ENCODE measurements at places on chromosomes 1 and 21.

DNA sequence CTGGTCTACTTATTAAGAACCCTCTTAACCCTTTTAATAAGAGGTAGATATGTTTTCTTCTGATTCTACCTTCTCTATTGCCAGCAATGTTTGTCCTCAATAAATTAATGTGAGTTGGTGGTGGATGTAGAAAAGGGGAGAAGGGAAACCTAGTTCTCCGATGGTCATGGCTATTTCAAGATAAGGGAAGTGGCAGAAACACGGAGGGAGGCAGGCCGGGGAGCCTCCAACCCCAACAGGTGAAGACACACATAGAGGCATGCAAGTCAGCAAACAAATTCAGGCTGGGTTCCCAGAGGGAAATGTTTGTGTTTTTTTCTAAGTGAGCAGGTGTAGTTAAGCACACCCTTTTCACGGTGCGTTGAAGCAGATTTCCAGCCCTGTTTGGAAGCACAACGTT, 31.0 kb upstream of the CLDN14 start:
- DNase-seq: no peak

DNA sequence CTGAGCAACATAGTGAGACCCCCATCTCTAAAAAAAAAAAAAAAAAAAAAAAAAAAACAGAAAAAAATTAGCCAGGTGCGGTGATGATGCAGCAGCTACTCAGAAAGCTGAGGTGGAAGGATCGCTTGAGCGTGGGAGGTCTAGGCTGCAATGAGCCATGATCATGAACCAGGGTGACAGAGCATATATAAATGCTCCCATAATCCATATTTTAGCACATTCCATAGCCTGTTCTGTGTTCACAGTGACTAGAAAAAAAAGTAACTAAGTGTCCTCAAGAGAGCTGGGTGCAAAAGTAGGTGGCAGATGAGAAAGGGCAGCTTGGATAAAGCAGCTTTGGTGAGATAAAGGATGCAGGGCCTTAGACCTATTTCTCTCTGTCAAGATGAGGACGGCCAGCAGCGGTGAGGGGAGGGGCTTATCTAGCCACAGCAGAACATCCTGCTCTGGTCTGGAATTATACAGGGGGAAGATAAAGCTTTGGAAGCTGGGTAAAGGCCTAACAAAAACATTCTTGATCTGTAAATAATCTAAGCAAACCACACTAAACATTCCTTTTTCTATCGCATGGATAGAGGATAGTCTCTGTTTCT, 205.3 kb downstream of the DAB1 start:
- no peak for DNase-seq

DNA sequence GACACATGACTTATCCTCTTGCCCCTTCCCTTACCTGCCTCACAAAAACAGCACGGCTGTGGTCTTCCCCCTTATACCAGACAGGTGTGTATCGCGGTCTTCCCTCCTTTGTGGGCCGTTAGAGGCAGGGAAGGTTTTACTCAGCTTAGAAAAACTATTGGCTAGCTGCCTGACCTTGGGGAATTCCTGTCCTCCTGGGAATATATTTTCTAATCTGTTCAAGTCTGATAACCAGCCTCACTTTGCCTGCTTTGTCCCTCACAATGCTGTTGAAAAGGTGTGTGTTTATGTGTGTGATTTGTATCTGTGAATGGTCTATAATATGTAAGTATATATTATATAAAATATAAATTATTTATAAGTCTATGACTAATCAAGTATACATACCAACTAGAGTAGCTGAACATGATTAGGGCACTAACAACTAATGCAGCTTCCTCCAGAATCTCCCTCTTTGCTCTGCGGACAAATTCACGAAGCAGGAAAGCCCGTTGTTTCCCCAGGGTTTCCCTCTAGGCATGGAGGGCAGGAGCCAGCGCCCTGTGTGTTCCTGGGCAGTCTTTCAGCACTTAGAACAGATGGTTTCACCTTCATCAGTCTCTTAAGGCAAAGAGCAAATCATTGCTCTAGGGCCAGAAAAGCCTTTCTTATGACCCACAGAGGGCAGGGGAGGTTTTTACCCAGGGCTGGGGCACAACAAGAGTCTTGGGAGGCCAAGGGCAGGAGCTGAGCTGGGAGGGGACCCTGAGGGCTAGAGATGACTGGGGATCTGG, 25.6 kb downstream of the SLC26A9 start:
- DNase-seq: no peak

GRCh38 chr1:220825819-220826551, 39.3 kb downstream of the MTARC1 start:
- no peak for DNase-seq

DNA sequence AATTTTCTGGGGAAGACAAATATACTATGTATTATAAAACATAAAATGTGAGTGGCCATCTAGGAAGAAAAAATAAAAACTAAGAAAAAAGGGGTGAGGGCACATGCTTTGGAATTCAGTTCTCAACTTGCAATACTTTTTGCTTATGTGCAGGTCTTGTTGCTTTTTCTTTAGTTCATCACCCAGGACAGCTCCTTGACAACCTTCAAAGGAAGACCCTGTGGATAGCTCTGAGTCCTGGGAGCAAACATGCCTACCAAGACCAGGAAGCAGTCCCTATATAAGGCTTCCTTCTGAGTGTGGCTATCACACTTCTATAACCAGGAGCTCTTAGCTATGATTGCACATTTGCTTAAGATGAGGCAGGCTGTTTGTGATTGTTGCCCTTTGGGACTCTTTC, 78.0 kb downstream of the WDR64 start:
- DNase-seq: no peak

DNA sequence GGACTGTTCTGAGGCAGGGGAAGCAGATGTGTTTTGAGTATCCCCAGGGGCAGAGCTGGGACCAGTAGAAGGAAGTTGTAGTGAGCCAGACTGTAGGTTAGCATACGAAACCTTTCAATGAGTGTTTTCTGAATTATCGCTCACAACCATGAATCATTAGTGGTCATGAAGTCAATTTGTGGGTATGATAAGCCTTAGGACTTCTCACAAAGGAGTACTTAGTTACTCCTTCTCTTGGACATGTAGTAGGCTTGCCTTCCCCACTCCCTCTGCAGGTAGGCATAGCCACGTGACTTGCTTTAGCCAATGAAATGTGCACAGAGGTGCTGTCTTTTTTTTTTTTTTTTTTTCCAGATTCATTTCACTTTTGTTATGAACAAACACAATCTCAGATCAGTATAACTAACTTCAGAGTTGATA, 23.9 kb upstream of the FAAH start:
- DNase-seq: no peak

- DNase-seq: no peak
Measured at GRCh38 chr1:34113887-34114286, 51.1 kb downstream of the CSMD2 start.

GRCh38 chr1:193105821-193106177, 585 bp upstream of the GLRX2 start:
- no peak for DNase-seq

GRCh38 chr1:168159251-168159650, 19.5 kb upstream of the TIPRL start:
- DNase-seq: no peak
